Sciatic nerve (tissue), 2 donors: ENCODE measurements at places on chromosomes 16 and 17.

DNA sequence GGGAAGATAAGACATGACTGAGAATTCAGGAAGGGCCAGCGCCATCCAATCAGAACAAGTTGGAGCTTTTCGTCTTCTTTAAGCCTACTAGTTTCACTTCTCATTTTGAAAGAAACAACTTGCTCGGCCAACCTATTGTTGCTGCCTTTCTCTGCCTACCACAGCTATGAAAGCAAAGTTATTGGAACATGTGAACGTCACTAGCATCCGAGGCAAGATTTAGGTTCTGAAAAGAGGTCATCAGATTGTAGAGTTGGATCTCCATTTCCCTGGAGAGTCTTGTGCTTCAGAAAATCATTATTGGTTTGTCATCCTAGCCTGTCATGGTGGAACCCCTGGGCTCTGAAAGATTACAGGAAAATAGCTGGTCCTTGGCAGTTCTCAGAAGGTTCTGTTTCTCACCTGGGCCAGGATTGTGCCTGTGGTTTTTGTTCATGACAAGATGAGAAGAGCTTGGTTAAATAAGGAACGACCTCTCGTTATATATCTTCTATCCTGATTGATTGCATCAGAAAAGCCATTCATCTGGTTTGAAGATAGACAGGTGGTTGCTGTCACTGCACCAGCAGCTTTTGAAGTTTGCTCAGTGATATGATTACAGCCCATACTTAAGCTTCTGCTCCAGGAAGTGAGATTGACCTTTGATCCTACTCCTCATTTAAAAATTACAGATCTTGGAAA, 25.3 kb downstream of the CDH13 start:
- no peak for DNase-seq

- no peak for DNase-seq
These were observed 42.9 kb upstream of the IL21R start for GRCh38 chr16:27359051-27359450.

- DNase-seq = no peak
These were observed 19.5 kb upstream of the USP10 start for GRCh38 chr16:84680165-84680842.

- DNase-seq = no peak
These were observed 6.6 kb upstream of the MIF4GD start for GRCh38 chr17:75277664-75278071.

- DNase-seq = no peak
These were observed 782.7 kb upstream of the KIF2B start for GRCh38 chr17:53039981-53040380.
